ENCODE measurements at places on chromosomes 5 and 9.

DNA sequence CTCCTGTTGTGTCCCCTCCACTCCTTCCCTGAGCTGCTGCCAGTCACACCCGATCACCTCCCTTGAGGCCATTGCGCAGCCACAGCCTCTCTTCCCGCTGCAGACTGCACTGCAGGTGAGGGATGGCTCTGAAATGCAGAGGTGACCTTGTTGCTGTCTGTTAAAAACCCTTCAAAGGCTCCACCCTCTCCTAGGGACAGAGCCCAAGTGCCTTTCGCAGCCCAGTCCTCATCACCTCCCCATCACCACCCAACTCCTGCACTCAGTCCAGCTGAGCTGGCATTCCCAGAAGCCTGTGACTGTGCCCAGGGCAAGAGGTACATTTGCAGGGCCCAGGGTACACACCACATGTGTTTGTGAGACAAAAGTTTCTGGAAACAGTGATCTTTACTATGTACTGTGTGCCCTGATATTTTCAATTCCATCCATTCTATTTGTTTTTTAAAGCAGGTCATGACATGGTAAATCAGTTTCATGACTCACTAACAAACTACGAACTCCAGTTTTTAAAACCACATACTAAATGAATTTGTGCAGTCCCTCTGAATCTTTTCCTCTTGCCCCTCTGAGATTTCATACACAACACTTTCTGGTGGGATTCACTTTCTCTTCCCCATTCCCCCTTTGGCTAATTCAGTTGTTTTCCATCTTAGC, 73.0 kb upstream of the SPOCK1 start:
- DNase-seq: no peak

GRCh38 chr9:131583337-131583645, 38.0 kb downstream of the PRRT1B start:
- DNase-seq: no peak

DNA sequence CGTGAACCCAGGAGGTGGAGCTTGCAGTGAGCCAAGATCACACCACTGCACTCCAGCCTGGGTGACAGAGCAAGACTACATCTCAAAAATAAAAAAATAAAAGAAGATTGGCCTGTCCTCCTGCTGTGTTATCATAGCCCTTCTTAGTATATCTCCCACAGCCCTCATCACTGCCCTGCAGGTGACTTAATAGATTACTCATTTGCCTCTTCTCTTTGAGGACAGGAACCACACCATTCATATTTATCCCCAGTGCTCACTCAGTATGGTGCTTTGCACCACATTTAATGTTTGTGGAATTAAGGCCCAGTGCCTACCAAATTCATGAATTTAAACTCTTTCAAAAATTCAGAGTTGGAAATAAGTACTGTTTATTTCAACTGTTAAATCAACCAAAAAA, 10.3 kb downstream of the IDNK start:
- no peak for DNase-seq

DNA sequence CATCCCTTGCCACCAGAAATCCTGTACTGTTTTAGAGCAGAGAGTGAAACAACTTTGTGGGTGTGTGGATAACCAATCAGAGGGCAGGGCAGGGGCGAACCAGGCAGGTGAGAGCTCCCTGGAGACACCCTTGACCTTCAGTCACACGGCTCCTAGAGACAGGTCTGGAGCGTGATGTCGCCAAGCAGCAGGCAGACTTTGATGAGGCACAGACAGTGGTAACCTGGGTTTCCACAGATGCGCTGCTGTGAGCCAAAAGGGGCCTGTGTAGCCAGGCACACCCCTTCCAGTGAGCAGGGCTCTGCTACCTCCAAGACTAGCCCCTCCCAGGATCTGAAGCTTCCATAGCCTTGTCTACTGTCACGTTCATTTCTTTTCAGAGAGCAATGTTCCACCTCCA, 317.8 kb upstream of the ADCY2 start:
- DNase-seq: no peak

DNA sequence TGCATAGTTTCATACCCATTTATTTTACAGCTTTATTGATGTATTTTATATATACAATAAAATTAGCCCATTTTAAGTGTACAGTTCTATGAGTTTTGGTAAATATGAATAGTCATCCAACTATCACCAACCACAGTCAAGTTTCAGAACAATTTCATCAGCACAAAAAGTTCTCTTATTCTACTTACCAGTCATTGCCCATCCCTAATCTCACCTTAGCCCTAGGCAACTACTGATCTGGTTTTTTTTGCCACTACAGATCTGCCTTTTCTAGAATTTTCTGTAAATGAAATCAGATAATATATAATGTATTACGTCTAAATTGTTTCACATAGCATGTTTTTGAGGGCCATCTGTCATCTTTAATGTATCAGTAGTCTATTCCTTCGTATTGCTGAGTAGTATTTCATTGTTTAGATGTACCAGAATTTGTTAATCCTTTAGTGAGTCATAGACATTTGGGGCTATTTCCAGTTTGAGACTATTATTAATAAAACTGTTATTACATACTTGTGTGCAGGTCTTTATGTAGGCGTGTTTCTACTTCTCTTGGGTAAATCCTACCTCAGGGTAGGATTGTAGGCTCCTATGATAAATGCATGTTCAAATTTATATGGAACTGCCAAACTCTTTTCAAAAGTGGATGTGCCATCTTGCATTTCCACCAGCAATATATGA, 198.5 kb upstream of the ADAMTSL1 start:
- DNase-seq: no peak

DNA sequence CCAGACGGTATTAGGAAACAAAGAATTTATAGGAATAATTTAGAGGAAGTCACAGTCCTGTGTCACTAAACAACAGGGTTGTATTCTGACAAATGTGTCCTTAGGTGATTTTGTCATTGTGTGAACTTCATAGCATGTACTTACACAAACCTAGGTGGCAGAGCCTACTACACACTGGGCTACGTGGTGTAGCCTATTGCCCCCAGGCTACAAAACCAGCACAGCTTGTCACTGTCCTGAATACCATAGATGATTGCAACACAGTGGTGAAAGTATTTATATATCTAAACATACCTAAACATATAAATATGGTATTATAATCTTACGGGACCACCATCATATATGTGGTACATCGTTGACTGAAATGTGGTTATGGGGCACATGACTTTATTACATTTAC, 69.3 kb downstream of the COL23A1 start:
- no peak for DNase-seq

DNA sequence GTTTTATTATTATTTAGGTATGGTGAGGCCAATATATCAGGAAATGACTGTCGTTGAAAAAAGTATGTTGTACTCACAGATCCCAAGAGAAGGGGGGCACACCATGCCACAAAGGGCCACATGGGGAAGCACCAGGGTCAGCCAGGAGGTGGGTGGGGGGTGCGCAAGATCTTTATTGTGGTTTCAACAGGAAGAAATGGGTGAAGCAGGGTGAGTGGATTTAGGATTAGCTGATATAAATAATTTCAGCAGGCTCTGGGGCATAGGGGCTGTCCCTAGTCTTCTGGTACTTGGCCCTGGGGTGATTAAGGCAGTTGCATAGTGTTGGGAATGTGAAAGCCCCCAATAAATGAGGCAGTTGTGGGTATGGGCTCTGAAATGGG, 8.6 kb downstream of the PDCD1LG2 start:
- no peak for DNase-seq

DNA sequence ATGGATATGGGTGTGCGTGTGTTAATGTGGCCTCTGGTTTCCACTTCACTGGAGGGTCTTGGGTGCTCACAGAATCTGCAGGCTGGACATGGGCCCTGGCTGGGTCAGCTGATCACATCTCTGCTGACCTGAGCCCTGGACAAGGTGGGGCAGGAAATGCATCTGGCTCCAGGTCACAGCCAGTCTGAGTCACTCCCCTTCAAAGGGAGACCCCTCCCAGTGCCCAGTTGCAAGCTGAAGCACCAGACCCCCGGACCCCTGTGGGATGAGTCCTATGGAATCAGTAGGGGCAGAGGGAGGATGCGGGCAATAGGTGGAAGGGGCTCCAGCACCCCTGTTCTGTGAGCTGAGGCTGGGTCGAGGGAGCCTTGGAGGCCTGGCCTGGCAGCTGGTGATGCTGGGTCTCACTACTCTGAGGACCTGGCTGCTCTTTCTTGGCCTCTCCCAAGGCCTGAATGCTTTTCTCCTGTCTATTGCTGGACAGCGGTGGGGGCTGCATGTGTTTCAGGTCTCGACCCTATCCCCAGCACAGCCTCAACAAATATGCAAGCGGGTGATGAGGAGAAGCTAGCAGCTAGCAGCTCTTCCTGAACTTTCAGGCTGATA, 54.5 kb downstream of the PHF2 start:
- no peak for DNase-seq

DNA sequence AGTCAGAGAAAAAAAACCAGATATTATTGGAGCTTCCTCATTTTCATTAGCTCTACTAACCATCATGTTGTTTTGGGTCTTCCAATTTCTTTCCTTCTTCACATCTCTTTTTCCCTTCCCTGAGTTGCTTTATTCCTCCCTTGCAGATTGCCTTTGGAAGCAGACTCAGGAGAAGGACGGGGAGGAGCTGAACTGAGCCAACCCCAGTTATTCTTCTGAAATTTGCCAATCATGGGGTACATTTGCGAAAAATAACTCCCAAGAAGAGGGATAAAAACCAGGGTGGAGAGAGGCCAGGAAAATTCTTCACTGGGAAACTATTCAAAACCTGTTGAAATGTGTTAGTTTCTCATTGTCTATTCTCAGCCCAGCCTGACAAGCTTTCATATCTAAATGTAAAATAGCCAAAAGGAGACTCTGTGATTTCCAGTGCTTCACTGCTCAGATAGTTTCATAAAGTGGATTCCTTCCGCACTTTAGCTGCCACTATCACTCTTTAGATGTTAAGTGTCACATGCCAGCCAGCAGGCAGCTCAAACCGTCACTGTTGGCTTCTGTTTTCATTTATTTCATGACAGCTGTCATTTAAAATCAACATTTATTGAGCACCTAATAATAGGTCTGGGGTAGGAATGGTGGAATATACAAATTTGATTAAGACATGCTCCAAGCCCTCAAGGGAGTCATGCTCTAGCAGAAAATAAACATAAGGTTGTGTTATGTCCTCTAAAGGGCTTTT, 204.5 kb downstream of the SREK1 start:
- DNase-seq: no peak

DNA sequence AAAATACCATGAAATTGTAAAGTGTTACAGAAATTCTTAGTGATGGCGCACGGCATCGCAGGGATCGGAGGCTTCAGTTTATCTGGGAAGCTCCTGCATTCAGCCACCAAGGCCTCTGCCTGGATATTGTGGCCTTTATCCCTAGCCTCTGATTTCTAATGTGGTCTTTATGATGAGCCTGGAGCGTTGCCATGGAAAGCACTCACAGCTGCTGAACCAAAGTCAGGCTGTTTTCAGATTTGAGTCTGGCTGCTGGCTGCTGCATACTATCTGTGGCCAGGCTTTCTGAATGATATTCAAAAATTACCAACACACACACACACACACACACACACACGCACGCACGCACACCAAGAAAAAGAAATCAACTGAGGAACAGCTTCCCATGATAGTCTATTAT, 101.1 kb upstream of the ZNF366 start:
- DNase-seq: no peak

DNA sequence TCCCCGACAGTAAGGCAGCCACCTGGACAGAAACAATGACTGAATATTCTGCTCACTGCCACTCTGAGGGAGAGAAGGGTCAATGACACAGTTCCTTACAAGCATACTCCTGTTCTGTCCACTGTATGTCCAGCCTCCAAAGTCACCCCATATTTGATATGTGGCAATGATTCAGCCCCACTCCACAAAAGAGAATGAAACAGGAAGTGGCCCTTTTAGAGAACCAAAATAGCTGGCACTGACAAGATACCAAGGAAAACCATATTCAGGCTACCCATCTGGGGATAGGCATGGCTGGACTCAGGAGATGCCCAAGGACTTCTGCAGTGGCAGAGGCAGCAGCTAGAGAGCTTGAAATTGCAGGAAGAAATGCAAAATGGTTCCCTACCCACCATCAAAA, 12.8 kb upstream of the GFRA3 start:
- DNase-seq: no peak

Data from activated CD4-positive, alpha-beta T cell treated with anti-CD3 and anti-CD28 coated beads, Interleukin-2, amount 50 U/mL, for 4 hours (primary cell).